Fibroblast of upper back skin (primary cell): ENCODE measurements at places on chromosomes 3 and 15.

- no peak for DNase-seq
Observed at GRCh38 chr15:69783211-69783610, 314.5 kb downstream of the TLE3 start.

GRCh38 chr3:103614719-103615118 is 1179.9 kb downstream of the ZPLD1 start:
- DNase-seq = no peak

- DNase-seq = no peak
Observed at GRCh38 chr3:141552440-141552991, 65.7 kb downstream of the RASA2 start.

- DNase-seq = no peak
Observed at GRCh38 chr3:25088284-25088683, 339.8 kb upstream of the RARB start.

GRCh38 chr3:134081211-134081610 is 51.5 kb upstream of the SLCO2A1 start:
- no peak for DNase-seq

DNA sequence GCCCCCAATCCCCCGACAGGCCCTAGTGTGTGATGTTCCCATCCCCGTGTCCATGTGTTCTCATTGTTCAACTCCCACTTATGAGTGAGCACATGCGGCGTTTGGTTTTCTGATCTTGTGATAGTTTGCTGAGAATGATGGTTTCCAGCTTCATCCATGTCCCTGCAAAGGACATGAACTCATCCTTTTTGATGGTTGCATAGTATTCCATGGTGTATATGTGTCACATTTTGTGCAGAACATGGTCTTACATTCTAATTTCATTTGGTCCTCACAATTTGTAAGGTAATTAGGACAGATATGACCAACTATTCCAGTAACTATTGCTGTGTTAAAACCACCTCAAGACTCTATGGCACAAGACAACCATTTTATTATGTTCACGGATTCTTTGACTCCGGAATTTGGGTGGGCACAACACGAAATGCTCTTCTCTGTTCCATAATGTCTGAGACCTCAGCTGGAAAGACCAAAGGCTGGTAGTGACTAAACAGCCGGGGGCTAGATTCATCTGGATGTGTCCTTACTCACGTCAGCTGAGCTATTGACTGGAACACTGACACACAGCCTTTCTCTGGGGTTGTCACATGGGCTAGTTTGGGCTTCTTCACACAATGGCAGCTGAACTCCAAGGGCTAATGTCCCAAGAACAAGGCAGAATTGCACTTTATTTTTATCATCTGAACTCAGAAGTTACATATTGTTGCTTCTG is 13.6 kb upstream of the GLCE start:
- no peak for DNase-seq

- peak; percentile 73 for DNase-seq
Observed at GRCh38 chr3:183291497-183292031, 38.5 kb downstream of the B3GNT5 start.

DNA sequence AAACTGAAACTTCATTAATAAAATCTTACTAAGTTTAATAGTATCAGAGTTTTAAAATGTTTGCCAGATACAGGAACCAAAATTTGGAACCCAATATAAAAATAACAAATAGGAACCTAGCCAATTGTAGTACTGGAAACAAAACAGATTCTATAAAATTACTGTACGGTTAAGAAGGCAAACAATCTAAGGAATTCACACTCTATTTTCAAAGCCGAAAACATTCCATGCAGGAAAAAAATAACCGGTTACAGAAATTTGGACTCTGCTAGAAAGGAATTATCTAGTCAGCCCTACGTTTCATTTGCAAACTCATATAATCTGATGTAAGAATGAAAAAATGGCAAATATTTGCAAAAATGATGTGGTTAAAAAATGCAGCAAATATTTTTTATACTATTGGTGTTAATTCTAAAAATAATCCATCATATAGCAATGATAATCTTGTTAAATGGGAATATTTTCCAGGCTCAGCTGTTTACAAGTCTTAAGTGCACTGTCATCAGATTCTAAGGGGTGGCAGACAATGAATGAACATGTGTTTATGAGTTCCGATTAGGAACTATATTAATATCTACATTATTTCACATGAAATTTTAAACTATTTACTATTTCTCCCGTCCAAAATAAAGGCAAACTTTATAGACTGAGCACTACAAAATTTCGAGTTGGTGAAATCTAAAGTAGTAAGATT is 58.1 kb downstream of the DCBLD2 start:
- peak; percentile 46 for DNase-seq

DNA sequence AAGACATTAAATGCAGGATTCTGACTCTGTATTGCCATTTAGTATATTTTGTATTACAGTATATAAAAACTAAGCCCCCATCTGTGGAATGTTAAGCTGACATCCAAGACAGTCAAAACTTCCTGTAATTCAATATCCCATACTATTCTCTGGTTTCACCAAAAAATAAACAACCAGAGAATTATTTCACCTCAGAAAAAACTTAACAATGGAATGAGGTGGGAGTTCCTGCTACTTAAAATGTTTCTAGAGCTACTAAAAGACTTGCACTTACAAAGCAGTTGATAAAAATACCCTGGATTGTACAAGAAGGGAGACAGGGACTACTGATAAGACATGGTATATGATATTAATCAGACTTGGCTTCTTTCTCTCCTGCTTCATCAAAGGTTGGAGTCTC is 8.3 kb downstream of the ARL13B start:
- peak; percentile 18 for DNase-seq

DNA sequence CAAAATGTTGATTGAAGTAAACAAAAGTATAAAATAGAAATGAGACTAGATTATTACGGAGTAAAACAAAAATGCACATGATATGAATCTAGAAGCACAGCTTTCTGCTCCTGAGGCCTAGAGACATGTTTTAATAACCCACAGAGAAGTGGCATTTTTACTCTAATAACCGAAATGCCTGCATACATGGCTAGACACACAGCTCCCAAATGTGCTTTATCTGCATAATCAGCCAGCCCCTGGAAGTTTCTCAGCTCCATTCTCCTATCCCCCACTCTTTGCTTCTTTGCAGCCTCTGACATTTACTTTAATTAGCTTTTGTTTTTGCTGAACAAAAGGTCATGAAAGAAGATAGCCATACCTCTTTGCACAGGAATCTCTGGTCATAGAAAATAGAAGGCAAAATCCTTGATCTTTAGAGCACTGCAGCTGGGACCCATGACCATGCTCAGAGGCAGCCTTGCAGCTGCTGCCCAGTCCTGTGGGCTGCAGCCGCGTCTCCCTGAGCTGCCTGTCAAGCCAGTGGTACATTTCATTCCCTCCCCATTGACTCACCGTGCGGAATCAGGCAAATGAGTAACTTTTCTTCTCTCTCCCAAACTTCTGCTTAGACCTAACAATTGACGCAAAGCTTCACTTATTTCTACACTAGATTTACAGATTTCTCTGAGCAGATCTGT is at the start of gene VEPH1:
TSS of gene VEPH1 (minus strand) at position 501 of the 680 bp plus-strand sequence. CDS start 8,067 bp downstream, outside the sequence.
- DNase-seq = peak; percentile 66

GRCh38 chr15:82805994-82806406 is at the start of gene FSD2:
FSD2 (minus strand) TSS chr15:82806069; CDS start chr15:82787390, 18,679 bp downstream.
- DNase-seq = no peak

- peak; percentile 48 for DNase-seq
Observed at GRCh38 chr15:51731549-51732267, 5.7 kb downstream of the LYSMD2 start.

GRCh38 chr3:155420881-155421486 is 127.5 kb upstream of the STRIT1 start:
- no peak for DNase-seq

DNA sequence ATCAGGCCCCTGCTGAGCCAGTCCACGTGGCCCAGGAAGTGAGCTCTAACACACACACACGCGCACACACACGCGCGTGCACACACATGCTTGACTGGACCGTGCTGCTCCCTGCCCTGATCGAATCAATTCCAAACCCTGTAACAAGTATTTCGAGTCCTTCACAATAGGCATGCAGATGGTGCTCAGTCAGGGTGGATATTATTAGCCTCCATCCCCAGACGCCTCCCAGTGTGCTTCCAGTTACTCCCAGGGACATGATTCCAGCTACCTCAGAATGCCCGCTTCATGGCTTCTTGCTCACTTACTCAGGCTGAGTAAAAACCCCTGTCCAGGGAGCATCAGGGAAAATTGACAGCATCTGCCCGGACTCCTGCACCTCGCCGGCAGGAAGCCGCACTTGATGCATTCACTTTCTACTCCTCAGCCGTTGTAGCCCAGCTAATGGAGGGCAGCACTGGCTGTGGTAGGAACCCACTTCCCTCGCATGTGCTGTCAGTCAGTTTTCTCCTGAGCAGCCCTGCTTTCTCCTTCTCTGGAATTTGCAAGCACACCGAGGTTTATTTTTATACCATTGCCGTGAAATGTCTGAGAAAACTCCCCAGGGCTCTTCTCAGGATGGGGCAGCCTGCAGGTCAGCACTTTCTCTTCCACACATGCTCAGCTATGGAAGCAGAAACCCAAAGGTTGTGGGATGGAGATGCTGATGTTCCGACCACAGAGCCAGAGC is 126.1 kb upstream of the ABHD17C start:
- DNase-seq = peak; percentile 20

DNA sequence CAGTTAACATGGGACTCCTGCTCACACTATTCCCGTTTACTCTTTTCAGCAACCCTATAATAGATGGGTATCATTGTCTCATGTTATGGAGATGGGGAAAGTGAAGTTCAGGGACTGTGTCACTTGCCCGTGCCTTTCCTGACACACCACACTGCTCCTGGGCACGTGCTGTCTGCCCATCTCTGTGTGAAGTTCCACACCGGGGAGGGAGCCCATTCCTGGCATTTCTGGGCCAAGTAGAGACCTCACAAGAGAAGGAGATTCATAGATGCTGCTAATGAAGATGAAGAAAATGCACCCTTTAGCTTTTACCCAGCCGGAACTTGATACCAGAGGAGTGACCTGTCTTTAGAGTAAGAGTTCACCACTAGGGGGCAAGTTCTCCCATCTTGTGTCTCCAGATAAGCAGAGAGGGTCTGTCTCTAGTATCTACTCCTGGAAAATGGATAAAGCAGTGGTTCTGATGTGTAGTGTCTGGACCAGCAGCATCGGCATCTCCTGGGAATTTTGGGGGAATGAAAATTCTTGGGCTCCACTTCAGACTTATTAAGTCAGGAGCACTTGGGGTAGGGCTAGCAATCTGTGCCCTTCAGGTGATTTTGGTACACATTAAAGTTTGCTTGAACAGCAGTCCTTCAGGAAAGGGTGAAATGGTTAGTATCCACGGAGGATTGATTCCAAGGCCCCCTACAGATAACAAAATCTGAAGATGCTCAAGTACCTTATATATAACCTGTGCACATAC is 2.0 kb upstream of the TOPBP1 start:
- DNase-seq = peak; percentile 49

DNA sequence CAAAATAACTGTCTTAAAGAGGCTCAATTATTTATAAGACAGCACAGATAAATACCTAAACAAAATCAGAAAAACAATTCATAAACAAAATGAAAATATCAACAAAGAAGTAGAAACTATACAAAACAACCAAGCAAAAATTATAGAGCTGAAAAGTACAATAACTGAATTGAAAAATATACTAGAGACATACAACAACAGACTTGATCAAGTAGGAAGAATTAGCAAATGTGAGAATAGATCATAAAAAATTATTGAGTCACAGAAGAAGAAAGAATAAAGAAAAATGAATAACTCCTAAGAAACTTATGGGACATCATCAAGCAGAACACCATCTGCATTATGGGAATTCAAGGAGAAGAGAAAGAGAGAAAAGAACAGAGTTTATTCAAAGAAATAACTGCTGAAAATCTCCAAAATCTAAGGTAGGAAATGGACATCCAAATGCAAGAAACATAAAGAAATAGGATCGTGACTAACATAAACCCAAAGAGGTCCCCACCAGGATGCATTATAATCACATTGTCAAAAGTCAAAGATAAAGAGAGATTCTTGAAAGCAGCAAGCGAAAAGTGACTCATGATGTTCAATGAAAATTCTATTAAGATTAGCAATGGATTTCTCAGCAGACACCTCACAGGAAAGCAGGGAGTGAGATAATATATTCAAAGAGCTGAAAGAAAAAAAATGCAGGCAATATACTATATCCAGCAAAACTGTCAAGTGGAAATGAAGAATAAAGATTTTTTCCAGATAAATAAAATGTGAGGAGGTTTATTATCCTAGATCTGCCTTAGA is 85.9 kb downstream of the DCLK3 start:
- DNase-seq = peak; percentile 81

DNA sequence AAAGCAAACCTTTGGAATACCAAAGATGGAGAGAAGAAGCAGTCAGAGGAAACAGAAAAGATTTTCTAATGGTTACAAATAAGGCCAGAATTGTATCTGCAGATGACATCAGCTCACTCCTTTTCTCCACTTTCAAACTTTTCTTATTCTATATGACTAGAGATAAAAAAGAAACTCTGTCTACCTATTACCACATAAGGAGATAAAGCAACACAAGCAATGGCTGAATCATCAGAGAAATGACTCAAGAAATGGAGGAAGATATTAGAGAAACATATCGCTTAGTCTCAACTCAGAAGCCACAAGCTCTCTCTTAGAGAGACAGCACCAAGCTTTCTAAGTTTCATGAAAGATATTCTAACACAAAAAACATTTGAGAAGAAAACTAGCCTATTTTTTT is 784.0 kb downstream of the ZPLD1 start:
- DNase-seq = peak; percentile 7

DNA sequence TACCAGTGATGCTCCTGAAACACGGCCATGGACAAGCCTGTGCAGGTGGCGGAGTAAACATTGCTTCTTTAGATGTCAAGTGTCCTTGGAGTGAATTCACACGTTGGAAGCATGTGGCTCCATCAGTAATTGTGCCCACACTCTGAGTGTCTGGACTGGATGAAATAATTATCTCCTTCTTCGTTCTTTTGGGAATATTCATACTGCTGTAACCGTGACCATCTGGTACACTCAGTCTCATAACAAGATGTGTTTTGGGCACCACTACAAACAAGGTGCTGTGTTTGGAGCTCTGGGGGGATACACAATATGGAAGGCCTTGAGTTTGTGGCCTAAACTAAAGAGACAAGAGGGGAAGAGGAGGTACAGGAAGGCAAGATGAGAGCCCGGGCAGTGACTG is 165.6 kb downstream of the APBA2 start:
- no peak for DNase-seq

GRCh38 chr3:49238274-49239127 is 38.5 kb downstream of the C3orf62 start:
- DNase-seq = peak; percentile 11

DNA sequence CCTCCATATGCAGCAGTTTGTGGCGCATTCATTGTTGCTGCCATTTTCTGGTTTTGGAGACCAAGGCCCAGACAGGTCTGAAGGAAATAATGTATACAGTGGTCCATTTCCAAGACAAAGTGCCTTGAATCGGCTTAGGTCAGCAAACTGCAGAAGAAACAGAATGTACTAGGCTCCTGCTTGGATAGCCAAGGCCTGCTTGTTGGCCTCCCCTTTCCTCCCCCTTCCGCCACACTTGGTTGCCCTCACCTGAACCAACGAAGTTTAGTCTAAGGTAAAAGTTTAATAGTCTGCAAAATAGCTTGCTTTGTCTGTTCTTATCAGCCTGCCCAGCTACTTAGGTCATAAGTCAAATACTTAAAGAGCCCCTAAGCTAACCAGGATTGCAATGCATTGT is 12.0 kb upstream of the RTP3 start:
- no peak for DNase-seq
